ENCODE measurements at places on chromosomes 2 and 18.

GRCh38 chr2:151638191-151638933, 95.9 kb downstream of the NEB start:
- no peak for DNase-seq

DNA sequence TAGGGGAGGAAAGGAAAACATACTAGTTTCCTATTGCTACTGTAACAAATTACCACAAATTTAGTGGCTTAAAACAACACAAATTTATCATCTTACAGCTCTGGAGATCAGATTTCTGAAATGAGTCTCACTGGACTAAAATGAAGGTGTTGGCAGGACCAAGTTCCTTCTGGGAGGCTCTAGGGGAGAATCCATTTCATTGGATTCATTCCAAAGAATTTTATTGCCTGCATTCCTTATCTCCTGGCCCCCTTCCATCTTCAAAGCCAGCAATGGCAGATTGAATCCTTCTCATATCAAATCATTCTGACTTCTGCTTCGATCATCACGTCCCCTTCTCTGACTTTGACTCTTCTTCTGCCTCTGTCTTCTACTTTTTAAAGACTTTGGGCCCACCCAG, 250.9 kb downstream of the IRS1 start:
- no peak for DNase-seq

DNA sequence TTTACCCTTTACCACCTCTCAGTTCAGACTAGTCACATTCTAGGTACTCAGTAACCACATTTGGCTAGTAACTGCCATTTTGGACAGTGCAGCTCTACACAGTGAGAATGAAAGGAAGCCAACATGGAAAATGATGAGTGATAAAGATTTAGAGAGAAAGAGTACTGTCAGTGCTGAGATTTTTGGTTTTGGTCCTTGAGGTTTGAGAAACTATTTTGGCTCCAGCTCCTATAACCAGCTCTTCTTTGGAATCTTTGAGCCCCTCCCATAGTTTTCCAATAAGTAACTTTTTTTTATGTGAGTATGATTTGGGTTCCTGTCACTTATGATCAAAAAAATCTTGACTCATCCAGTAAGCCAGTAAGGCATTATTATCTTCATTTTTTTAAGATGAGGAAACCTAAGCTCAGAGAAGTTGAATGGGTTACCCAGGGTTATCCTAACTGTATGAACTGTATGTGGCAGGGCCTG, 173.0 kb downstream of the BABAM2 start:
- DNase-seq = no peak

DNA sequence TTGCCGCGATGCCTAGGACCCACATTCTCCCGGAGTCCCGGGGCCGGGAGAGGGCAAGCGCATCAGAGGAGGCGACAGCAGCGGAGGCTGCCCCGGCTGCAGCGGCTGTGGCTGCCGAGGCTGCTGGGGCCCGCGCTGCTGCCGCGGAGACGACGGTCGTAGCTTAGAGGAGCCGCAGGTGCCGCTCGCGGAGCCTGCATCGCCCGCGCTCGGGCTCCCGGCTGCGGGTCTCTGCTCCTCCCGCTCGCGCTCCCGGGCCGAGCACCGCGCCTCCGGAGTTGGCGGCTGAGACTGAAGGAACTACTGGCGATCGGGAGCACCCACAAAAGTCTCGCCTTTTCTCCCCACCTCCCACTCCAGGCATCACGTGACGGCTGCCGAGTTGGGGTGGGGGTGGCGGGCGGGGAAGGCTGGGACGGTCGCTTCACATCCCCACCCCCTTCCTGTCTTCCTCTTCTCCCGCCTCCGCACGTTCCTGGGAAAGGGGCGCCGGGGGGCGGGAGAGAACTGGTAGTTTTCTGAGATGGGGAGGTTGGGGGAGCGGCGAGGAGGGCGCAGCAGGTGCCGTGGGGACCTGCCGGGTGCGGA, at the start of gene LYPD1:
Gene LYPD1, minus strand, starts transcription at position 298 of the 588 bp plus-strand sequence. Its CDS starts 273 bp downstream, at position 25.
- DNase-seq = no peak
